Urinary bladder (tissue), 4 donors: ENCODE measurements at places on chromosomes 2 and 18. TPM values are rescaled to one million over a fixed set of nuclear protein-coding genes. Genes with fewer than 3 reads are reported as not detected.
A peak's percentile ranks its signal among the peaks of the same experiment; 100 is the strongest.

CCDC141 gene
- 18.0 TPM for total RNA-seq

- peak; percentile 3 for DNase-seq
These were observed 460.8 kb downstream of the RNF144A start for GRCh38 chr2:7377916-7378569.

- DNase-seq: no peak
These were observed 198.0 kb downstream of the HDAC4 start for GRCh38 chr2:239202836-239203235.

NAT8 gene
- not detected for total RNA-seq

TUBA4B gene
- not detected for total RNA-seq

DNA sequence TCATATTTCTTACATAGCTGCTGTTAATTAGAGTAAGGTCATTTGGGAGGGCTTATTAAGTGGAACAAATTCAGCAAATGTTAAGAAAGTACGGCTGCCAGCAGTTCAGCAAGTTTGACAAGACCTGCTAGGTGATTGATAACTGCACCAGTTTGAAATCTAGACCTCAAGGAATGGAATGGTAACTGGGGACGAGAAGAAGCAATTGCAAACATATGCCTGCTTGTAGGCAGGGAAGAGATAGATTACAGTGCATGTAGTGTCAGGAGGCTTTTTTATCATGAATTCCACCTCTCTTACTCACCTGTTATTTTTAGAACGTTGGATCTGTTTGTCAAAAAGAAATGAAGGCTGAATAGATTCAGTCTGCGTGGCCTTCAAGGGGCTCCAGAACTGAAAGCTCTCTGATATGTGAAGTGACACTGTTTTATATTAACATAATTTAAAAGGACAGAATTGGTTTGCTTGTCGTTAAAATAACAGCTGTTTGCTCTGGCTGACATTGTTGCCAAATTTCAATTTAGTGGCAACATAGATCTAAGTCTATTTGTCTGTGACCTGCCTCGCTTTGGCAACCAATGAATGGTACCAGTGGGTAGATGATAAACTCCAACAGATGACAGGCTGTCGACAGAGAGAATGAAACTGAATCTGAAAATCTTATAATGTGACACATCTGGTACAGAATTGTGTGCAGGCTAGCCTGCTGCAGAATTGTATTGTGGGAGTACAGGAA, 199.3 kb downstream of the ZNF407 start:
- DNase-seq: no peak
